Activated CD4-positive, alpha-beta T cell treated with anti-CD3 and anti-CD28 coated beads, Interleukin-2, amount 10 ng/mL, durations not matched to agents 24 days and 14 days (primary cell): ENCODE measurements at places on chromosomes 7 and 10. TPM values are rescaled to one million over a fixed set of nuclear protein-coding genes. Genes with fewer than 3 reads are reported as not detected.
A peak's percentile ranks its signal among the peaks of the same experiment; 100 is the strongest.

- H3K36me3 ChIP-seq: no peaks in the 10 kb centered on the region
- H3K27ac ChIP-seq: no peak overlapping the region
- H3K4me1 ChIP-seq: no peaks in the 10 kb centered on the region
- DNase-seq: no peak
- H3K27me3 ChIP-seq: peaks cover 2% of the 10 kb centered on the region
These were observed 33.9 kb downstream of the PPIF start for GRCh38 chr10:79380946-79381721.

GRCh38 chr10:63651864-63652263 lies 130.7 kb downstream of the REEP3 start:
- peaks cover 5% of the 10 kb centered on the region for H3K27me3 ChIP-seq
- no peak overlapping the region for H3K4me3 ChIP-seq
- H3K4me1 ChIP-seq: no peaks in the 10 kb centered on the region
- no peaks in the 10 kb centered on the region for H3K36me3 ChIP-seq

DNA sequence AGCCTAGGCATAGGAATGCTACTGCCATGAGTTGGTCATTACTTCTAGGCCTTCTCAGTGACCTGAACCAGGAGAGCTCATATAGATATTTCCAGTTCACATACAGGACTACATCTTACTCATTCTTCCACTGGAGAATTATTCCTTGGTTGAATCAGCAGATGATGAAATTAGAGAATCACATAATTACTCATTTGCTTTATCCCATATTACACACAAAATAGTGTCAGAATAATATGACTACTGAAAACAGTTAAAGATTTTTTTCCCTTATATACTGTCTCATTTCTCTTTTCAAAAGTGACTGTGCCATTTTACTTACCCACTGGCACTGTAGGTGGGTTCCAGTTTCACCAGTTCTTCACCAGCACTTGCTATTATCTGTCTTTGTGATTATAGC lies 18.5 kb downstream of the BMS1 start:
- DNase-seq: no peak
- H3K4me1 ChIP-seq: peaks cover 6% of the 10 kb centered on the region

DNA sequence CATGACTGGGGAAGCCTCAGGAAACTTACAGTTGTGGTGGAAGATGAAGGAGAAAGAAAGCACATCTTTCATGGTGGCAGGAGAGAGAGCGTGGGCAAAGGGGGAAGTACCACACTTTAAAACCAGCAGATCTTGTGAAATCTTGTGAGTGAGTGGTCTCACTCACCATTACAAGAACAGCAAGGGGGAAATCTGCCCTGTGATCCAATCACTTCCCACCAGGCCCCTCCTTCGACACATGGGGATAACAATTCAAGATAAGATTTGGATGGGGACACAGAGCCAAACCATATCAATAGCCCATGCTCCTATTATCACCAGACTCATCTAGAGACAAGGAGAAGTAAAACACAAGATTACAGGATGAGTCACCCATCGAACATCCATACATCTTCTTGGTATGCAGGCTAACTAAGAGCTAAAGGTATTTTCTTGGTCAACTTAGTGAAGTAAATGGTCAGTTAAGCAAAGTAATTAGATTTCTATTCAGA lies 55.3 kb upstream of the YAE1 start:
- no peak for DNase-seq
- H3K27ac ChIP-seq: peak overlapping the region; percentile 8
- H3K36me3 ChIP-seq: no peaks in the 10 kb centered on the region
- peaks cover 25% of the 10 kb centered on the region for H3K4me1 ChIP-seq
- peaks cover 8% of the 10 kb centered on the region for H3K27me3 ChIP-seq
- no peak overlapping the region for H3K4me3 ChIP-seq

- peak; percentile 97 for DNase-seq
- peak overlapping the region; percentile 97 for H3K27ac ChIP-seq
- peaks cover 8% of the 10 kb centered on the region for H3K27me3 ChIP-seq
- H3K4me1 ChIP-seq: peaks cover 29% of the 10 kb centered on the region
- peaks cover 8% of the 10 kb centered on the region for H3K36me3 ChIP-seq
These were observed 606 bp downstream of the TAX1BP1 start for GRCh38 chr7:27740449-27741086.

Gene CCDC7
- 8.5 and 13.6 TPM in 2 replicates for total RNA-seq

- no peak overlapping the region for H3K27ac ChIP-seq
- DNase-seq: no peak
- H3K27me3 ChIP-seq: no peaks in the 10 kb centered on the region
- H3K4me1 ChIP-seq: no peaks in the 10 kb centered on the region
These were observed 19.1 kb downstream of the PLPP4 start for GRCh38 chr10:120475844-120476791.
